ENCODE measurements at places on chromosomes 13 and 19.

DNA sequence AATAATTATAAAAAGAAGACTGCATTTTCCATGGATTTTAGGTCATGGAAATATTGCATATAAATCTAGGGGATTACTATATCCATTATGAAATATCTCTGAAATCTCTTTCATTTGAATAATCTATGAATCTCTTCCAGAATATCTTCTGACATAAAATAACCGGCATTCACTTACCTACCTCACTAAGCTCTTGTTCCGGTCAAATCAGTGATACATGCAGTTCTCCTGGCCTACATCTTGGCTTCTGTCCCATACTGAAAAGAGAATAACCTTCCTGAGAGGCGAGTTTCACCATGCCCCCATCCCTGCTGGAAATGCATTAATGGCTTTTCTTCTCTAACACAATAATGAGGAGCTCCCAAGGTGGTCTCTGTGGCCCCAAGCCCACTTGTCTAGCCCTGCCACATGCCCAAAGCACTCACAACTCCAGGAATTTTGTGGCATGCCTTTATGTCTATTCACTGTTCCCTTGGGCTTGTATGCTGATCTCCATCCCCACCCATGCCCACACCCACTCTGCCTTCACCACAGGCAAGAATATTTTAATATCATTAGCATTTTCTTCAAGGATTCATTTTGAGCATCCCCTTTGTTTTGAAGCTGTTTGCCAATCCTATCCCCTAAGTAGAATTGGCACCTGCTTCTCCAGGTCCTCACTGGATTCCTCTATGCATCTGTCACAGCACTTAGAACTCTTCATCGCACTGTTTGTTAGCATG lies 401.6 kb downstream of the COG6 start:
- no peak for DNase-seq

DNA sequence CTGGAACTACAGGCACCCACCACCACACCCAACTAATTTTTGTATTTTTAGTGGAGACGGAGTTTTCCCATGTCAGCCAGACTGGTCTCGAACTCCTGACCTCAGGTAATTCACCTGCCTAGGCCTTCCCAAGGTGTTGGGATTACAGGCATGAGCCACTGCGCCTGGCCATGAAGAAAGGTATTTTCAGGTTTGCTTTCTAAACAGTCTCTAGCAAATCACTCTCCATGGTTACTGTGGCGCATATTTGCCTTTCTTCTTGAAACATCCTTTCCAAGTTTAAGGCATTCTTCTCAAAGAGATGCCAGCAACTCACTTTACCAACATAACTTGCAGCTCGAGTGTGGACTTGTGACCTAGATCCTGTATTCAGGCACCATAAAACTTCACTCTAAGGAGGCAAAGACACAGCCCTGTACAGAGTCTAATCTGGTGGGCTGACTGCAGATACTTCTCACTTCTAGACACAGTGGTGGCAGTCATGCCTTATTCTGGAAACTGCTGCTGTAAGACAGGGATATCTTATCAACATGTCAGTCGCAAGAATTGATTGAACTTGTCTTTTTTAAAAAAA lies 461.4 kb upstream of the TSHZ3 start:
- no peak for DNase-seq

DNA sequence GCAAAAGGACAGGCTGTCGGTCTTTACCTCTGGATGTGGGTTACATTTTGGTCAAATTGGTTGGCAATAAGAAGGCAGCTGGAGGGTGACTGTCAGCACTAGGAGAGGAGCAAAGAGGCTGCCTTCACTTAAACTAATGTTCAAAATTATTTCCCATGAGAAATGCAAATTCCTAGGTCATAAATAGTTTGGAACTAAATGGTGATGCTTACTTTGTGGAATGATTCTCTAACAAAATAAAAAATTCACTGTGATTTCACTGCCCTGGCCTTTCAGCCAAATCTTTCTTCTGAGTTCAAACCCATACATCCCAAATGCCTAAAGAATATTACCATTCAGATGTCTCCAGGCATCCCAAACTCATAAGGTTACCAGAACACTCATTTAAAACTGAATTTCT lies 25.0 kb upstream of the OXGR1 start:
- DNase-seq = no peak

DNA sequence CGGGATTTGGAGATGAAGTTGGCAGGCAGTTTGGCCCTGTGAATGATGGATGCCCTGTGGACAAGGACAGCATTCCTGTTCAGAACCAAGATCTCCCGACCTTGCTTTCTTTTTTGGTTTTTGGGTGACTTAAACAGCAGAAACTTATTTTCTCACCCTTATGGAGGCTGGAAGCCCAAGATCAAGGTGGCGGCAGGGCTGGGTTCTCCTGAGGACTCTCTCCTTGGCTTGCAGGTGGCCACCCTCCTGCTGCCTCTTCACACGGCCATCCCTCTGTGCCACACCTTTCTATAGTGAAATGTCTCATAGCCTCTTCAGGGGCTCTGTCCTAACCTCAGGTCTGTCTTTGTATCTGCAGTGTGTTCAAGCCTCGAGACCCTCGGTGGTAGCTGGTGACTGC lies 14.0 kb downstream of the ZNF333 start:
- DNase-seq = no peak

DNA sequence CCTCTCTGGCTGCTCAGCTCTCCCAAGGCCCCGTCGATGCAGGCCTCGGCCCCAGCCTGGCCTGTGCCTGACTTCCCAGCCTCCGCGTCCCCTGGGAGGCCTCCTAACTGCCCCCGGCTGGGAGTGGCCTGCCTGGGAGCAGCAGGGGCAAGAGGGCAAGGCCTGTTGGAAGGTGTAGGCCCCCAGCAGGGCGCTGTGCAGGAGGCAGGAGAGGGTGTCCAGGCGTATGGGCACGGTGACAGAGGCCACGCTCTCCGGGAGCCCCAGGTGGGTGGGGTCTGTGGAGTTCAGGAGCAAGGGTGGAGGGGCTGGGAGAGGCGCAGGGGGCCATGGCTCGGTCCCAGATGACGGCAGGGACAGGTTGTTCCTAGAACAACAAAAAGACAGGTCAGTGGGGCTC lies 1.2 kb downstream of the C19orf84 start:
- DNase-seq = no peak

DNA sequence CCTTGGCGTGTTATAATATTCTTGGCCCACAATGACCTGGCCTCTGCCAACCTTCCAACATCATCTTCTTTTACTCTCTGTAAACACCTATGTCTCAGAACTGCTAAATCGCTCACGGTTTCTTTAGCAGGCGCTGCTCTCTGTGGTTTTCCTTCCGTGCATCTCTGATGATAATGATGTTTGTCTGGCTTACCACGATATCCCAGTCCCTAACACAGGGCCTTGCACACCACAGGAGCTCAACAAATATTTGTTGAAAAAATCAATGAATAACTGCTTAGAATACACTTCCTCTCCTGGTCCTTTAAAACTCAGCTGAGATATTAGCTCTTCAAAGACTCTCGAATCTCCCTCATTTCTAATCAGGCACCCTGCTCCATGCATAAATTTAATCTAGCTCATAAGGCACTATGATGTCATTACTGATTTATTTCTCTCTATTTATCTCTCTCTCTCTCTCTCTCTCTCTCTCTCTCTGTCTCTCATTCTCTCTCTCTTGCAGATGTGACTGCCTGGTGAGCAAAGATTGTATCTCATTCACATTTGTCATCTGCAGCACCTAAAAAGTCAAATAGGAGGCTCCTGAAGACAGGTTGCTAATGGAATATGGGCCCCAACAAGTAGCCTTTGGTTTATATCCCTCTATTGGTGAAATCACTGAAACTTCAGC lies 206.4 kb downstream of the NHLRC3 start:
- DNase-seq = no peak

DNA sequence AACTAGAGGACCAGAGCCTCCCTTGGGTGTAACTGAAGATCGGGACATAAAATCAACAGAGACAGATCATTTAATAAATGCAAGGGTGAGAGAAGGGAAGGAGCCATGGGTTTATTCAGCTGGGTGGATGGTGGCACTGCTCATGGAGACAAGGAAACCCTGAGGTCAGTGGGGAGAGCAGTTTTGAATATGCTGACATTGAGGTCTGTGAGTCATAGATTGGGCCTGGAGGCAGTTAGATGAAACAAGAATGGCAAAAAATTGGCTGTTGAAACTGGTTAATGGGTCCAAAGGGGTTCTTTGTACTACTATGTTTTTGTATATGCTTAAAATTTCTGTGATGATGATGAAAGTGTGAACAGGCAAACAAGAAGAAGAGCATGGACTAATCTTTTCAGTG lies 5.1 kb upstream of the GTF3A start:
- no peak for DNase-seq

GRCh38 chr13:44012910-44013757 lies 133.4 kb downstream of the LACC1 start:
- DNase-seq = no peak

Measured in HFFc6 (cell line).